Lower leg skin (tissue), 4 donors: ENCODE measurements at places on chromosomes 4 and X. TPM values are rescaled to one million over a fixed set of nuclear protein-coding genes. Genes with fewer than 3 reads are reported as not detected.

Gene VCX3A
- total RNA-seq, result not detected

Gene PF4V1
- not detected for total RNA-seq

DNA sequence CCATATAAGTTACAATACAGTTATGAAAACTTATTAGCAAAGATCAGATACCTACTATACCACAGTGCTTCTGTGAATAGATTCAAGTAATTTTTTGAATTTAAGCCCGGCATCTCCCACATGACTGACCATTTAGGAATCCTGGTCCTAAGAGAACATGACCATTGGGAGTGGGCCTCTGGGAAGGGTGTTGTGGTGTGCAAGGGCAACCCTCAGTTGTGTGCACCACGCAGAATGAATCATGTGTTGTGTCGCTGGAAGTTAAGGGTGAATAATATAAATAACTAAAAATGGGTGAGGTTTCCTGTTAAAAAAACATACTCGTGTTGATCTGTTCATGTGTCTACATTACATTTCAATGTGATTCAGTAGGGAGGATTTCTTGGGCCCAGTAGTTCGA is 15.5 kb downstream of the CPE start:
- DNase-seq, result no peak

DNA sequence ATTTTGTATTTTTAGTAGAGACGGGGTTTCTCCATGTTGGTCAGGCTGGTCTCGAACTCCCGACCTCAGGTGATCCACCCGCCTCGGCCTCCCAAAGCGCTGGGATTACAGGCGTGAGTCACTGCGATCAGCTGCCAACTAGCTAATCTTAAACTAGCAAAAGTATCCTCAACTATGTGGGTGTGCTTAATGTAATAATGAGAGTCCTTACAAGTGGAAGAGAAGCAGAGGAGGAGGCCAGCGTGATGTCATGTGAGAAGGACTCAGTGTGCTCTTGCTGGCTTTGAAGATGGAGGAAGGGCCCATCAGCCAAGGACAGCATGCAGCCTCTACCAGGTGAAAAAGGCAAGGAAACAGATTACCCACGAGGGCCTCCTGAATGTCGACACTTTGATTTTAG is 19.6 kb downstream of the SCD5 start:
- DNase-seq, result peak; percentile 21

DNA sequence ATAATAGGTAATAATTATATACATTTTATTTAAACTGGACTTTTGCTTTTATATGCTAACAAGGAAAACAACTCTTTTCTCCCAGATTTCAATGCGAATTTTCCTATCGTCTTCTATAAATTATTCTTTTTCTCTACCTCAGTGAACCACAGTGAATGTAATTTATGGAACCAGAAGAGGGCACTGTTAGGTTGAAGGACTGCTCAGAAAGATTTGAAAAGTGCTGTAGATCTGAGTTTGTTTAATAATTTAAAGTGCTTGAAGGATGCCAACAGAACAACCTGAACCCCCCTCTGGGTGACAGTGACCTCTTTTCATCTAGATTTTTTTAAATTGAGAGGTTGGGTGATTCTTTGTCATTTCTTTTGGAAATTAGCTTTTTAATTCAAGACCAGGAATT is 54.9 kb downstream of the PHOX2B start:
- DNase-seq, result no peak

GRCh38 chrX:106932492-106932923 is 12.3 kb downstream of the CLDN2 start:
- no peak for DNase-seq

Gene IDH3G
- 77.5 TPM for total RNA-seq

Gene IL13RA2
- not detected for total RNA-seq

DNA sequence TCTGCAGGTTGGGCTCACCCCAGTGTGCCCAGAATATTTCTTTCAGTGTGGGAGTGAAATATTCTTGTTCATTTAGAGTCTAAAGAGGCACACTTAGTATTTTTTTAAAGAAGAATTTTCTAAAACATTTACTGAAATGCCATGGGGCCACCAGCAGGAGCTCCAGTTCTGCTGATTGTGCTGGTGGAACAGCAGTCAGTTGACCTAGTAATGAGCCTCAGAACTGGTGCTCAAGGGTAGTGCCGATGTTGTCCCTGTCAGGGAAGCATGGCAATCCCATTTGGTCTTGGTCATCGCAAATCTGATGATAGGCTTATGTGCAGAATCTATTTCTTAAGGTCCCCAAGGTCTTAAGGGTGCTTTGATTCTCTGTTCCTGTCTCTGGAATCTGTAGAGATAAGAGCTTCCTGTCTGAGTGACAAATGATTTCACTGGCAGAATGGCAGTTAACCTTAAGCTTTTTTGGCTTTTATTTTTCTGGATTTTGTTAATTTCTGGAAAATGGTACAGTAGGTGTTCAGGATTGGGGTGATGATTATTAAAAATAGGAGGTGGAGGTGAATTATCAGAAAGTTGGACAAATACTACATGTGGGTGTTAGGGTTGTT is 31.3 kb downstream of the JADE1 start:
- DNase-seq, result peak; percentile 12

GRCh38 chr4:85102606-85103005 is 136.1 kb upstream of the WDFY3 start:
- DNase-seq, result no peak

Gene BEND2
- total RNA-seq, result not detected

- no peak for DNase-seq
Observed at GRCh38 chr4:17664755-17665154, 50.3 kb downstream of the MED28 start.

Gene TLR10
- 0.21 TPM for total RNA-seq

DNA sequence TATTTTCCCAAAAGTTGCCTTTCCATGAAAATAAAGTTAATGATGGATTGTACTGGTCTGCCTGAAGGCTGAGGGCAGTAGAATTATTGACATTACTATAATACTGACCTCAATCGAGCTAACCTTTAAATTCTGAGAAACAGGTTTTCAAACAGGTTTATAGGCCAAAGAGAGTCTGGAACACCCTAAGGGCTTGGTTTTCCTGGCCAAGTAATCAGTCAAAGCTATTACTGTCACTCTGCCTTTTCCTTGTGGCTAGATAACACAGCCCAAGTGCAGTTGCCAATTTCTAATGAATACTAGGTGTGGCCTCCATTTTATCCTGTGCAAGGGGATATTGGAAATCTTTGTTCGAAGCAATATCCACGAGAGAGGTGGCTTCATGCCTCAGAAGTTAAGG is 75.2 kb downstream of the INTS12 start:
- no peak for DNase-seq

DNA sequence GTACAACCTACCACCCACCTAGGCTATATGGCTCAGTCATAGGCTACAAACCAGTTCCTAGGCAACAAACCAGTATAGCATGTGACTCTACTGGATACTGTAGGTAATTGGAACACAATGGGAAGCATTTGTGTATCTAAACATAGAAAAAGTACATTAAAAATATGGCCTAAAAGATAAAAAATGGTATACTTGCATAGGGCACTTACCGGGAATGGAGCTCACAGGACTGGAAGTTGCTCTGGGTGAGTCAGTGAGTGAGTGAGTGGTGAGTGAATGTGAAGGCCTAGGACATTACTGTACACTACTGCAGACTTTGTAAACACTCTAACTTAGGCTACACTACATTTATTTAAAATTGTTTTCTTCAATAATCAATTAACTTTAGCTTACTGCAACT is 139.2 kb upstream of the RBPJ start:
- no peak for DNase-seq

- no peak for DNase-seq
Observed at GRCh38 chr4:8586246-8586645, 6.1 kb downstream of the GPR78 start.

Gene MAGEA2B
- not detected for total RNA-seq

Gene GPR119
- not detected for total RNA-seq

DNA sequence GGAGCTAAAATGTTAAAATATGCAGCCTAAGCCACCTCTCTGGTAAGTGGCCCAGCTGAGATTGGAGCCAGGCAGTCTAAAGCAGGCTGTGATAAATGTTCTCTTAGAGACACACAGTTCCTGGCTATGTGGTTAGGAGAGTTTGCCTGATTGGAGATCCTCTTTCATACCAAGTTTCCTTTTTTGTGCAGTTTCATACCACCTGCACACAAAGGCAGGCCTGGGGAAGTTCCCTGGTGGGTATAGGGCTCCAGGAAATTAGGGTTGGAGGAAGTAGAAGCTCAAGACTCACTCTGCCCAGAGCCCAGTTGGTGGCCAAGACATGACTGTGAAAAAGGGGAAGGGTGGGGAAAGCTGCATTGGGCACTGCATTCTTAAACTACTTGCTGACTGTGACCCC is 16.9 kb downstream of the CYBB start:
- DNase-seq, result no peak

DNA sequence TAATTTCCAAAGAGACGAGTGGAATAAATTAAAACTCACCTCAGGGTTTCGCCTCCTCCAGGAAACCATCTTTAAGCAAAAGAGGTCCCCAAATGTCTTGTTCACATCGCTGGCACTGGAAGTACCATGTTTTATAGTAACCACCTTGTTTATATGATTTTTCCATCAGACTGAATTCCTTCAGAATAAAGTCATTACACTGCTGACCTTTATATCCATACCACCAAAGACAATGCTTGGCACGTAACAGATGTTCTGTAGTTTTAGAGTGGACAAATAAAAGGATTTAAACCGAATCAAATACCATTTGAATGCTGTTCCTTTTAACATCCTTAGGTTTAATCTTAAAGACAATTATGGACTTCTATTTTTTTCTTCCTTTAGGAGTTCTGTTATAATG is 4.7 kb downstream of the NUDT6 start:
- no peak for DNase-seq

DNA sequence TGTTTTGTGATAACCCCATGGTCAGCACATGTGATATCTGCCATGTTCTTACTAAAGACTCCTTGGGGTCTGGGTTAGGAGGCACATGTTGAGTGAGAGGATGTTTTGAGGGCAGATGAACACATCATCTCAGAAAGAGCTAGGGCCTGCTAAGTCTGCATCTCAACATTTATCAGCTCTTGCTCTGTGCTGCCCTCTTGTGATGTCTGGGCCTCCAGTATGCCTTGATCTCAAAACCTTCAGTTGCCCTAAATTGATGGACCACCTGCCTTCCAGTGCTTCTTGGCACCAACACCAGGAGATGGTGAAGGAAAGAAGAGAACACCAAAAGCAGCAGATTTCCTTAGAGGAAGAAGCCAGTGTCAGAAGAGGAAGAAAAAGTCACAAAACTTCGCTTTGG is 22.5 kb downstream of the MID1 start:
- DNase-seq, result no peak

DNA sequence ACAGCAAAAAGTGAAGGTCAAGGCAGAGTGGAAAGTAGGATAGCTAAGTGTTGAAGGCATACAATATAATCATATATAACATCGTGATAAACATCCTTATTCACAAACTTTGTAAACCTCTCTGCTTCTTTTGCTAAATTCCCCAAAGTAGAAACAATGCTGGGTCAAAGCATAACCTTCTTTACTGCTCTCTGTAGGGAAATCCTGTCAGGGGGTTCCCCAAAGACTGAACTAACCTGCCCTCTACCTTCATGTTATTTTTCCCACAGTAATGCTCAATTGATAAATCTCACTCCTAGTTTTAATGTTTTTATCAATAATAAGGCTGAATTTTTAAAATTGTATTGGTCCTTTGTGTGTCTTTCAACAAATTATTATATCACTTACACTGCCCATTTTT is 55.7 kb downstream of the DCHS2 start:
- DNase-seq, result no peak

Gene RNF150
- total RNA-seq, result 4.8 TPM

- DNase-seq, result no peak
Observed at GRCh38 chrX:106612393-106612763, 600 bp downstream of the RADX start.

GRCh38 chr4:103091601-103092223 is 7.9 kb downstream of the BDH2 start:
- DNase-seq, result no peak

Gene TNIP3
- not detected for total RNA-seq

DNA sequence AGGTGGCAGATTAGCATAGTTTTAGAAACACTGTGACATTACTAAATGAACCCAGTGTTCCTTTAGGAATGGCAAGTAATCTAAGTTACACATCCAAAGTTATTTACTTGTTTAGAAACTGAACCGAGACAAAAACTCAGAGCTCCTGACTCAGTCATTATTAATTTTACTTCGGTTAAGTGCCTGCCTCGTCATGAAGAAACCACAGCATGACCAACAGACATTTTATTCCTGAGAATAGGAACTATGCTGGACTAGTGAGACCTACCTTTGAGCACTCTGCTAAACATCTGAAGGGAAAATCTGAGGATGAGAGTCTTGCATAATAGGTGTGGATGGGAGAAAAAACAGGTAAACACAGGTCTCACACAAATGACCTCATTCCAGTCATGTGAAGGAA is 2.5 kb downstream of the BEX1 start:
- no peak for DNase-seq

DNA sequence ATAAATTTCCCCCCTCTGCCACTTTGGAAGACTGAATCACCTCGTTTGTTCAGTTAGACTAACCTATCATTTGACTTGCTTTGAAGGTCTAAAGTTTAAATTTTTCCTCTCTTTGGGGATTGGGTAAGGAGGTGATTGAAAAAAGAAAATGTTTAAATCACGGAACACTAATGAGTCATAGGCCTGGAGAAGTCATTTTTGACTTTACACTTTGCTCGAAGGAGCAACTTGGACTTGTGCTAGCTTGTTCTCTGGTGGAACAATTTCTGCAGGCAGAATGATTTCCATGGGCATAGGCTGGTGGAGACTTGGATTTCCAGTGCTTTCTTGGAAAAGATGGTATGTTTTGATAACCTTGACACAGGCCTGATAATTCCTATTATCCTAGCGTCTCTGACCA is 10.5 kb upstream of the GLUD2 start:
- DNase-seq, result no peak

Gene CCSER1
- total RNA-seq, result 10.1 TPM

DNA sequence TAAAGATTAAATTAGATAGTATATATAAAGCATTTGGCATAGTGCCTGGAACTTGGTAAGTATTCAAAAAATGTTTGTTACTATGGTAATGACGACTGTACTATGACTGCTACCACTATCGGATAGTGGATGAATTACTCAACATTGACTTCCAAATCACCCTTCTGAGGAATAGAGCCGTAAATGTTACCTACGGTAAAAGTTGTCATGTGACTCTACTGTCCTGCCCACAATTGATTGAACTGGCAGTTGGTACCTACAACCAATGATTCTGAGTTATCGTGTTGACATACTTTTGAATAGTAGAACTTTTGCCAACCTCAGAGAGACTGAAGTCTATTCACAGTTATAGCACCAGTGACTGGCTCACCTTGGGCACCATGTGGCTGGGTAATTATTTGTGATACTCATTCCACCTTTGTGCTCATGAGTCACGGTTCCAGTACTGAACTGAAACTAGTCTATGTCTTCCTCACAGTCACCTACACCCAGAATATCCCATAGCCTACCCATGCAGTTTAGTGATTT is 185.5 kb upstream of the PITX2 start:
- DNase-seq, result no peak

Gene MAOB
- total RNA-seq, result 0.34 TPM

- no peak for DNase-seq
Observed at GRCh38 chr4:89723096-89723495, 113.9 kb downstream of the SNCA start.

GRCh38 chrX:14673236-14673635 is 143.9 kb downstream of the GLRA2 start:
- DNase-seq, result no peak
